ENCODE measurements at places on chromosomes 12 and 14.

DNA sequence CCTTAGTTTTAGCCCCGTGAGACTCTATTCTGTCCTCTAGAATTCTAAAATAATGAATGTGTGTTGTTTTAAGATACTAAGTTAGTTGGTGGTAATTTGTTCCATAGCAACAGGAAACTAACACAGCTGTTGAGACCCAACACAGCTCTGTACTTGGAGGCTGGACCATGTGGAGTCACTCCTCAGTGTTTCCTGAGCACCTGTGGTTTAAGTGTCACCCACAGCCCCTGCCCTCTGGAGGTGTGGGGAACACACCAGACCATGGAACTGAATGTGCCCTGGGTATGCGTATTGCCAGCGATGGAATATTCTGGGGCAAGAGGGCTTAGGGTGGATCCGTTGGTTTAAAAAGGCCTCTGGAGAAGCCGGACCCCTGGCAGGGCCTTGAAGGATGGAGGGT lies 16.6 kb upstream of the GPR68 start:
- DNase-seq: no peak

GRCh38 chr14:48936362-48936761 lies 649.8 kb downstream of the RPS29 start:
- no peak for DNase-seq

GRCh38 chr14:73719361-73719760 lies 5.2 kb upstream of the PNMA1 start:
- DNase-seq: no peak

GRCh38 chr12:91119089-91119488 lies 7.8 kb upstream of the LUM start:
- no peak for DNase-seq

DNA sequence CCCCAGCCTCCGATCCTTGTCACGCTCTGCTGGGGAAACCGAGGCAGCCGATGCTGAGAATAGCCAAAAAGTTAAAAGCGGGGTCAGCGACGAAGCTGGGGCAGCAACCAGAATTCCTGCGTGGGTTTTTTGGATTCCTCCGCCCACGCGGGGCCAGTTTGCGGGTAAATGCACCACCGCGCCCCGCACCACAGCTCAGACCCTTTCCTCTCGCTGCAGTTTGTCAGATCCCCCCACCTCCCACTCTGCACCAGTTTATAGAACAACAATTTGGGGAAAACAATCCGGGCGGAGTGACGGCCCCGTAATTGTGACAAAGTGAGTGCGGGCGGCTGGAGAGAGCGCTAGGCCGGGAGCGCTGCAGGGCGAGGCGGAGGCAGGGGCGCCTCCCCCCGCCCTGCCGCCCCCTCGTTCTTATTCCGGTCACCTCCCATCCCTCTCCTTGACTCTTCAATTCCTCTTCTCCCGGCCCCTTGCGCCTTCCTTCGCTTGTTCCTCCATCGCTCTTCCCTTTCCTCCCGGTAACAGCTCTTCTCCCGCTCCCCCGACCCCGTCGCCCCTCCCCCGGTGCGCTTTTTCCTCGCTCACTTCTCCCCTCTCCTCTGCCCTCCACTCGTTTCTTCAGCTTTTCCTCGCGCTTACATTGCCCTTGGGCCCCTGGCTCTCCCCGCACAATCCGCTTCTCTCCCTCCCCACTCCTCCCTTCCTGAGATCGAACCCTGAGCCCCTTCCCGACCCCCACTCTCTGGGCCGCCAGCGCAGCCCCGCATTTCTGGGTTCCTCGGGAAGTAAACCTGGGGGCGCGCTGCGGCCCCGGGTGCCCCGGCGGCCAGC lies 646 bp upstream of the DNAJC22 start:
- DNase-seq: no peak

DNA sequence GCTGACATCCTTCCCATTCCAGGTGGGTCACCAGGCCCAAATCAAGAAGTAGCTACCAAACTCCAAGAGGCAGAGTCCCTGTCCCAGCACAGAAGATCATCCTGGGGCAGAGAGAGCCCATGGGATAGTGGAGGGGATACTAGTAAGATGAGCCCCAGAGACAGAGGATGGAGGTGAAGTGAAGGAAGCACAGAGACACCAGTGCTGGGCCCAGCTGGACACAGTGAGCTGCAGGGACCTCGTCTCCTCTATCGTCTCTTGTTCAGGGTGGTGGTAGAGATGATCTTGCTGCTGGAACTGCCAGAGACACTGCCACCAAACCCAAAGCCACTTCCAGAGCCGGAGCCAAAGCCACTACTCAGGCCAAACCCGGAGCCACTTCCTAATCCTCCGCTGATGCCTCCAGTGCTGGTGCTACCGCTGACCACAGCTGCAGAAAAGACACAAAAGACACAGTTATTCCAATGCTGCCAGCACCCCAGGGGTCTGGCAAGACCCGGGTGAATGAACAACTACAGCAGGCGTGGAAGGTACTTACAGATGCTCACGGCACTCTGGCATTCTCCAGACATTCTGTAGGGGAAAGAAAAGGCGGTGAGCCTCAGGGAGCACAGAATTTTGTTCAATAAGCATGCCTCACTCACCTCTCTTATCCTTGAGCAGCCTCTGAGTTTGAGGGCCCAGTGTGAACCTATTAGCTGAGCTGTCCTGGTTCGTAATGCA lies 6.9 kb downstream of the KRT4 start:
- no peak for DNase-seq

GRCh38 chr12:29426498-29426897 lies 45.5 kb upstream of the ERGIC2 start:
- no peak for DNase-seq

GRCh38 chr14:44444454-44444853 lies 62.6 kb downstream of the FSCB start:
- DNase-seq: no peak

DNA sequence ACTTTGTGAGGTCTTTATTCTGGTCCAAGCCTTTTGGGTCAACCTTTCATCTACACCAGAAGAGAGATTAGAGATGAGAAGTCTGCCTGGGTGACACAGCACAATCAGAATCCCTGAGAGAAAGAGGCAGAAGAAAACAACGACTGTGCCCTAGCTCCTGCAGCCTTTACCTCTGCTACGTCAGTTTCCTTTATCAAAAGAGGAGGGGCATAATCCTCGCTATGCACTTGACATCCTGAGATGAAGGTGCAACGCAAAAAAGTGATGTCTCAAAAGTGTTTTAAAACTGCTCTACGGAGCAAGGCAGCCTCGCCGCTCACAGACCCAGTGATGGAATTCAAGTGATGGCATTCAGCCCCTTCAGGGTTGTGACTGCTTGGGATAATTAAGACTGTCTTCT lies 21.7 kb downstream of the ZDHHC22 start:
- no peak for DNase-seq

DNA sequence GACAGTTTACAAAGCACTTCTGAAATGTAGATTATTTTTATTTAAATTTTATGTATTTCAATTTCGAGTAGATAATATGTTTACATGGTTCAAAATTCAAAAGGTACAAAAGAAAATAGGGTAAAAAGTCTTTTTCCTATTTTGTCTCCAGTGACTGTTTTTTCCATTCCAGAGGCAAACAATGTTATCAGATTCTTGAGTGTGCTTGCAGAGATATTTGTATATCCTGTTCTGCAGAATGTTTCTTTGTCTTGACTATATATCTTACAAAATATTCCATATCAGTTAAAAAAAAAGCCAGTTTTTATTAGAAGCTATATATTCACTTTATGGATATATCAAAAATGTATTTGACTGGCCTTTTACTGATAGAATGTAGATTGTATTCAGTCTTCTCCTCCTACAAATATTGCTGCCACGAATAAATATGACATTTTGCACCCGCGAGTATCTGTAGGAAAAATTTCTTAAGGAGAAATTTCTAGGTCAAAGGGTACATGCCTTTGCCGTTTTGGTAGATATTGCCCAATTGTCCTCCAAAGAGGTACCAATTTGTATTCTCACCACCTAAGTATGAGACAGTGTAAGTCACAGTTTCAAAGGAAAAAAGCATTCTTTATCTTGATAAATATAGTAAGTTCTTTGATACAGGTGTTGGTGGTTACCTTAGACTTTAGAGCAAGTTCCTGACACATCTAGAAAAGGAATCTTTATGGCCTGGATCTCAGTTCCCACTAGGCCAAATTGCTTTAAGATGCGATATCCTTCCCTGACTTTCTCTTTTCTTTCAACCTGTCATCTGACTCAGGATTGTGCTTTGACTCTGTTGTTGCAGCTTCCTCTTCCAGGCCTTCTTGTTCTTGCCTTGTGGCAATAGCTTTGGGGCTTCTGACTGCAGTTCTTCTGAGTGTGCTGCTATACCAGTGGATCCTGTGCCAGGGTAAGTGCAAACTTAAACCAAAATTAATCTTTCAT lies 2.3 kb downstream of the KLRG1 start:
- DNase-seq: no peak

- peak; percentile 7 for DNase-seq
These were observed 55.1 kb downstream of the CMAS start for GRCh38 chr12:22100958-22101748.

DNA sequence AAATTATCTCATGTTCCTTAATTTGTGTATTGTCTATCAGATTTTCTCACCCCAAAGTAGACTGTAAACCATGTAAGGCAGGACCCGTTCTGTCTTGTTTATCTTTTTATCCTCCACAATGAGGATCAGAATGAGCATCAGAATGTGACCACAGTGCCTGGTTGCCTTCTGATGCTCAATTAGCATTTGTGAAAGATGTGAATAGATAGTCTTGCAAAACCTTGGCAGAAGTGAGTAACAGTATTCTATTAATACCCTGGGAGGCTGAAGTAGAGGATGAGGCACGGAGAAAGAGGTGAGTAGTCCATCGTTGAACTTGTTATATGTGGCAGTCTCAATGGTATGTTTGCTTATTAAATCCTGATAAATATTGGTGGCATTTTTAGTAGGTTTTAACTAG lies 781.4 kb downstream of the NRXN3 start:
- DNase-seq: no peak

DNA sequence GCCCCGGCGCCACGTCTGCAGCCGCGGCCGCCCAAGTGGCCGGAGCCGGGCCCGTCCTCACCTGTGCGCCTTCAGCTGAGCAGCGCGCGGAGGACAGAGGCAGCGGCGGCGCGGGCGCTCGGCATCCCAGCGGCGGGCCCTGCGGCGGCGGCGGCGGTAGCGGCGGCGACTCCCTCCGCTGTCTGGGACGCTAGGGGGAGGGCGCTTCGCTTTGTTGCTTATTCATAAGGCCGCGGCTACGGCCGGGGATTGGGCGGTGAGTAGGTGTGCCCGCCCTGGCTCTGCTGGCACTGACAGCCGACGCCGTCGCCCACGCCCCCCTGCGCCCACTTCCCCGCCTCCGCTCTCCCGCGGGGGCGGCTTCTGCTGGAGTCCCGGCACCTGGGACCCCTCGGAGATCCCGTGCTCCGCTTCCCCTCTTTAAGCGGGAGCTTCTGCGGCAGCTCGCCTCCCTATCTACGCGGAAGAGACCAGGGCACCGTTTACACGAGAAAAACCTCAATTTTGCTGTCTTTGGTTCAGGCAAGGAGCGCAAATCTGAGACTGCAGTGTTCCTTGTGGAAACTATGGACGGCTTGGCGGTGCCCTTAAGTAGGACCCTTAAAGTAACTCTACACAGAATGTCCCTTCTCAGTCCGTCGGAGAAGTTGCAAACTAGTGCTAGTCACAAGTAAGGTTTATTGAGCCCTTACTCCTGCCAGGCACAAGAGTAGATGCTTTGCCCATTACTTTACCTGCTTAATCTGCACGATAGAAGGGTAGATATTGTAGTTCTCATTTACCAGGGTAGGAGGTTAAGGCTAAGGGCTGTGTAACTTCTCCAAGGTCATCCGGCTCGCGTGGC lies at the start of gene ARMH4:
TSS of gene ARMH4 (minus strand) at position 200 of the 844 bp plus-strand sequence. CDS start 12,855 bp downstream, outside the sequence.
- peak; percentile 58 for DNase-seq

GRCh38 chr12:30988646-30989286 lies 62.2 kb downstream of the TSPAN11 start:
- DNase-seq: no peak

- no peak for DNase-seq
These were observed 908 bp upstream of the WIF1 start for GRCh38 chr12:65121956-65122469.

DNA sequence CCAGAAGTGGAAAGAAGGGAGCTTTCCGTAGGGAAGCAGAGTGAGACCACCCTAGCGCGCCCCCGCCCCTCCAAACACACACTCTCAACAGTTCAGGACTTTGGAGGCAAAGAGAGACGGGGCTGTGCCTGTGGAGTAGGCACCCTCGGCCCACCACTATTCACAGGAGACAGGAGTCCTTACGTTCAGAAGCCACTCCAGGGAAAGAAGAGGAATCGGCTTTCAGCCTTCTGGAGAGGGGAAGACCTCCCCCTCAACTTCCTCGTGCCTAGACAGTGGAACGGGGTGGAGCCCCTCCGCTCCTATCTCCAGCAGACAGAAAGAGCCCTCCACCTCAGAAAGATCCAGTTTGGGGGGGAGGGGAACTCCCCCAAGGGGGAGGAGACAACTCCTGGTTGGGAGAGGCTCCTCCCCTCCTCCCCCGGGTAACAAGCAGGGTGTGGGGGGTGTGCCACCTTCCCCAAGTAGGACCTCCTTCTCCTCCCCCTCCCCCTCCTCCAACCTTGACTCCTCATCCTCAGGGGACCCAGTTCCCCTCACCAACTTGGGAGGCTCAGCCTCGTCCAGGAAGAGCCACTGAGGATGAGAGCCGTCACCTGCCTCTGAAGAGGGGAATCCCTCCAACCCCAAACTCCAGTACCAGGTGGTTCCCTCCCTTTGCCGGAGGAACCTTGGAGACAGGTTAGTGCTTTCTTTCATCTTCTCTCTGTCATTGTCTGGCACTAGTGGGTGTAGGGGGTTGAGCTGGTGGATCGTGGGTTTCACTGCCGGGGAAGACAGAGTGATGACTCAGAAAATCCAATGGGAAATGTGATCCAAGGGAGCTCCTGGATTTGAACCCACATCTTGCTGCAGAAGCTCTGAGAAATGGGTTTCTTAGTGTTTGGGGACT lies 883 bp downstream of the FOXJ2 start:
- peak; percentile 43 for DNase-seq

- DNase-seq: no peak
These were observed 306.2 kb downstream of the TRHDE start for GRCh38 chr12:72578327-72578726.

GRCh38 chr12:12685305-12685704 lies 10.7 kb downstream of the GPR19 start:
- DNase-seq: no peak

GRCh38 chr14:22908601-22909000 lies 10.3 kb downstream of the RBM23 start:
- DNase-seq: no peak

- DNase-seq: peak; percentile 52
These were observed 347 bp downstream of the SYNDIG1L start for GRCh38 chr14:74425525-74426201.

GRCh38 chr12:89960607-89961394 lies 252.2 kb upstream of the ATP2B1 start:
- no peak for DNase-seq
